ENCODE measurements at places on chromosomes 7 and 10.
A peak's percentile ranks its signal among the peaks of the same experiment; 100 is the strongest.

- DNase-seq = no peak
Measured at GRCh38 chr10:31594347-31594873, 275.4 kb downstream of the ZEB1 start.

DNA sequence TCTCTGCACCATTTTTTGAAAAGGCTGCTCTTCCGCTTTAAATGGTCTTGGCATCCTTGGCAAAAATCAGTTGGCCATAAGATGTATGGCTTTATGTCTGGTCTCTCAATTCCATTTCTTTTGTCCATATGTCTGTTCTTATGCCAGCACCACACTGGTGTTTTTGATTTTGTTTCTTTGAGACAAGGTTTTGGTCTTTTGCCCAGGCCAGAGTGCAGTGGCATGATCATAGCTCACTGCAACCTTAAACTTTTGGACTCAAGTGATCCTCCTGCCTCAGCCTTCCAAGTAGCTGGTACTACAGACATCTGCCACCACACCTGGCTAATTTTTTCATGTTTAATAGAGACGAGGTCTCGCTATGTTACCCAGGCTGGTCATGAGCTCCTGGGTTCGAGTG, 48.5 kb downstream of the ANLN start:
- DNase-seq = no peak

DNA sequence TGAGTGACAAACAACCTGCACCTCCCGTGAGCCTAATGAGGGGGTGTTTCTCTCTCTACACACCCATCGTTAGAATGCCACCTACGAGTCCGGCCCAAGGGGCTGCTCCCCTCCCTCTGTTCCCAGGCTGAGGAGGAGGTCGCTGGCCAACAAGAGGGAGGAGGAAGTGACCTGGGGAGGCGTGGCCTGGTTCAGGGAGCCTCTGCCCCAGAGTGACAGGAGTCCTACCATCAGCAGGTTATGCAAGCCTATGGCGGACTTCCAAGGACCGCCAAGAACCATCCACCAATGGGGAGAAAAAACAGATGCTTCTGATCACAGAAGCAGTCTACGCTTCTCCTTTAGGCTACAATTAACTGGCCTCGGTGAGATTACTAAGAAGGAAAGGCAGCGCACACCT, 12.3 kb upstream of the EGFR start:
- no peak for DNase-seq

GRCh38 chr10:133336577-133337369, at the start of gene CALY:
Gene CALY (minus strand): TSS chr10:133336896. CDS start chr10:133328989, 7,907 bp downstream.
- peak; percentile 90 for DNase-seq

- DNase-seq = peak; percentile 24
Measured at GRCh38 chr10:59808896-59809643, 55.8 kb upstream of the MRLN start.

- no peak for DNase-seq
Measured at GRCh38 chr10:107913317-107914294, 749.1 kb upstream of the SORCS1 start.

DNA sequence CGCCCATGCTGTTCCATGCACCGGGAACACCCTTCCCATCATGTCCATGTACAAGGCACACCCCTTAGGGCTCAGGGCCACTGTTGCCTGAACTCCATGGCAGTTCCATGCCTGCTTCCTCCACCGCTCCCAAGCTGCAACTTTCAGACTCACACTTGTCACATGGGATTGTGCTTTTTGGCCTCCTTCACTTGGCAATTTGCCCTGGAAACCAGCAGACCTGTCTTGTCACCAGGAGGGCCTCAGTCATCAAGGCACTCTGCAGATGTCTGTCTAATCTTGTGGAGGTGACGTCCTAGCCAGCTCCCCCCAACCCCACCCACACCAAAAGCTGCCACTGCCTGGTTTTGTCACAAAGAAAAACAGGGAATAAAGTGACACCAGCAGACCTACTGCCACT, 47.5 kb downstream of the CARD11 start:
- DNase-seq = no peak

DNA sequence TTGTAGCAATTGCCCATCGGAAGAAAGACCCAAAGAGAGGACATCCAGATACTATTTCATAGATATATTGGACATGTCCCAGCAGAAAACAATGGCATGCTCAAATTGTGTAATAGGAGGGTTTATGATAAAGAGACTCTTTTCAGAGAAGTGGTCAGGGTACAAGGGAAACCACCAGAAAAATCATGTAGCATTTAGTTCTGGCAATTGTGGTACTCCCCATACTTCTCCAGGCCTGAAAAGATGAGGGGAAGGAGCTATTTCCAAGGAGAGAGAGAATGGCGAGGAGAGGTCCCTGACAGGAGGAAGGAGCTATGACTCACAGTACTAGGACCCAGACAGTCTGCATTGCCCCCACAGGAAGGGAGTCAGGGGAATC, 68.4 kb upstream of the ADO start:
- DNase-seq = no peak

DNA sequence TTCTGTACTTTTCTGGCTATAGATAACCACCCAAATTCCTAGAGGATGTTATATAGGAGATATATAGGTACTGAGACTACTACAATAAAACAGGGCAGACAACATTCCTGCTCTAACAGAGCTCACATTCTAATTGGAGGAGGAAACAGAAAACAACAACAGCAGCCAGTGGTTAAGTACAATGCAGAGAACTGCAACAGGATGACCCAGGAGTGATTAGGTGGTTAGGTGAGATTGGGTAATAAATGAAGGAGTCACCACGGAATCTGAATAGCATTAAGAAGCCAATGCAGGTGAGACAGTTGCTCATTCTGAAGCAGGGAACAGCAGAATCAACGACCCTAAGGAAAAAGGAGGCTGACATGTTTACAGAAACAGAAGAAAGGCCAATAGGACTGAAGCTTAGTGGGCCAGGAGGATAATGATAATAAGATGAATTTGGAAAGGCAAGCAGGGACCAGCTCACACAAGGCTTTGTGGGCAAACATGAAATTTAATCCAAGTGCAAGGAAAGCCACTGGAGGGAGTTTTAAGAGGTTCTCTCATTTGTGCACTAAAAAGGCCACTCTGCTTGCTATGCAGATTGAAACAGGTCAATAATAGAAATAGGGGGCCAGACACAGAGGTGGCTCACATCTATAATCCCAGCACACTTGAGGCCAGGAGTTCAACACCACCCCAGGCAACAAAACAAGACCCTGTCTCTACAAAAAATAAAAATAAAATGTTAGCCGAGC, 16.9 kb upstream of the REEP3 start:
- DNase-seq = no peak

GRCh38 chr10:5615316-5615715, 51.1 kb downstream of the ASB13 start:
- DNase-seq = no peak

DNA sequence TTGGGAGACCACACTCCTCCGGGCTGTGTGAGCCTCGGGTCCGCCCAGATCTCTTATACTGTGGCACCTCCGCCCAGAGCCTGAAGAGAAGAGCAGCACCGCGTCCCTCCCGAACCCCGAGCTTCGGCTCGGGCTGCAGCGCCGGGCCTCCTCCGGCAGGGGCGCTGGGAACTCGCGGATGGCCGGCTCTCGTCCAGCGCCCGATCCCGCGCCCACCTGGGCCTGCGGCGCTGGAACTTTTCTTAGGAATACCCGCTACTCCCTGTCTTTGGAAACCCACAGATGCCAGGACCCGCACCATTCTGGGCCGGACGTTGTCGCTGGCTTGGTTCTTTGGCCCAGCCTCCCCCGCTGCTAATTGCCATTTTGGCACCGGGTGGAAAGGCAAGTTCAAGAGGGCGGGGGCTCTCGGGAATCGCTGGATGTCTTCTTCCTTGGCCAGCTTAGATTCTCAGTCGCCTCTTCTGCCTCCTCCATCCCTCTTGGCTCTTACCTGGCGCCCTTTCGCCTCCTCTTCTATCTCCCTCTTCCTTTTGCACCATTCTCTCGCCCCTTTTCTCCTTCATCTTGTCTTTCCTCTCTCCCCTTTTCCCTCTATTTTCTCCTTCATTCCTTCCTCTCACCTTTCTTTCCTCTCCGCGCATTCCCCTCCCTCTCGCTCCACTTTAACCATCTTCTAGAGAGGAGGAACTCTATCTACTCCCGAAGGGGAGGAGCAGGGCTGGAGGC, 2.1 kb upstream of the SORCS3 start:
- DNase-seq = no peak

GRCh38 chr7:92313055-92313454, 67.3 kb downstream of the ANKIB1 start:
- DNase-seq = no peak

- DNase-seq = no peak
Measured at GRCh38 chr10:6774406-6774805, 194.3 kb upstream of the PRKCQ start.

- DNase-seq = no peak
Measured at GRCh38 chr7:25256333-25256819, 28.1 kb upstream of the NPVF start.

- no peak for DNase-seq
Measured at GRCh38 chr7:38451840-38452239, 178.4 kb upstream of the TARP start.

DNA sequence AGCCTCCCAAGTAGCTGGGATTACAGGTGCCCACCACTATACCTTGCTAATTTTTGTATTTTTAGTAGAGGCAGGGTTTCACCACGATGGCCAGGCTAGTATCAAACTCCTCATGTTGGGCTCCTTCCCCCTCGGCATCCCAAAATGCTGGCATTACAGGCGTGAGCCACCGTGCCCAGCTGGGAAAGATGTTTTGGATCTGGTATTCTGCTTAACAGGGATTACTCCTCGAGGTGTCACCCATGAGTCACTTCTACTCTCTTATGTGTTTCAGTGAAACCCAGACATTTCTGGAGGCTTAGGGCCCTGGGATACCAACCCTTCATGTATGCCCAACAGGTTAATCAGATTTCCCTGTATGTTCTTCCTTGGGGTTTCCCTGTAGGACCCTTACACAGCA, 11.8 kb upstream of the OPN4 start:
- DNase-seq = no peak

DNA sequence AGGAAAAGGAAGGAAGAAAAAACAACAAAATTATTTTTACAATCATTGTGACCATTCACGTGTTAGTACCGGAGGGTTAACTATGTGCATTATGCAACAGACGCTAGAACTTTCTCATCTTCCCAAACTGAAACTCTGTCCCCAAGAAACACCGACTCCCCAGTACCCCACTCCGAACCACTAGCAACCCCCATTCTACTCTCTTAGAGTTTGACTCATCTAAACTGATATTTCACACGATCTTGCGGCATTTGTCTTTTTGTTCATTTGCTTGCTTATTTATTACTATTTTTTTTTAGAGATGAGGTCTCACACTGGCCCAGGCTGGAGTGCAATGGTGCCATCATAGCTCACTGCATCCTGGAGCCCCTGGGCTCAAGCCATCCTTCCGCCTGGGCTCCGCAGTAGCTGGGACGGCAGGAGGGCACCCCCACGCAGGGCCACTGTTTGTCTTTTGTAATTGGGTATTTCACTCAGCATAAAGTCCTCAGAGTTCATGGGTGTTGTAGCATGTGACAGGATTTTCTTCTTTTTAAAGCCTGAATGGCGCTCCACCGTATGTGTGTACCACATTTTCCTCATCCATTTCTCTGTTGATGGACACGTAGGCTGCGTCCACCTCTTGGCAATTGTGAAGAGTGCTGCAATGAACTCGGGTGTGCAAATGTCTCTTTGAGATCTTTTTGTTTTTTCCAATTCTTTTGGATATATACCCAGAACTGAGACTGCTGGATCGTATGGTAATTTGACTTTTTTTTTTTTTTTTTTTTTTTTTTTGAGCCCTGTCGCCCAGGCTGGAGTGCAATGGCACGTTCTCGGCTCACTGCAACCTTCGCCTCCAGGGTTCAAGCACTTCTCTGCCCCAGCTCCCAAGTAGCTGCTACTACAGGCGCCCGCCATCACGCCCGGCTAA, 9.5 kb downstream of the MNX1 start:
- no peak for DNase-seq

- no peak for DNase-seq
Measured at GRCh38 chr7:152336754-152337368, 98.9 kb downstream of the KMT2C start.

DNA sequence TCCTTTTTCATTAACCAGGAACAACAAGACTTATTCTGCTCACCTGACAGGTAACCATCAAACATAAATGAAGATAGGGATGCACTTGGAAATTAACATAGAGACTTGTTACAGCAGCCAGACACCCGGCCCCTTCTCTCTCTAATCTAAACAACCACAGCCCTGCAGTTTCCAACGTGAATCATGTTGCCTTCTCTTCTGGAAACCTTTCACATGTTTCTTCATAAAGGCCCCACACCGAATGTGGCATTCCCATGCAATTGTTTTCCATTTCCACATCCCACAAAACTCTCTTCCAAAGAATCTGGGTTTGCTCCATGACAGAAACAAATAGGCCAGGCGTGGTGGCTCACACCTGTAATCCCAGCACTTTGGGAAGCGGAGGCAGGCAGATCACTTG, 15.0 kb upstream of the WDR86 start:
- no peak for DNase-seq

GRCh38 chr7:154672659-154673415, 330.1 kb downstream of the PAXIP1 start:
- no peak for DNase-seq

DNA sequence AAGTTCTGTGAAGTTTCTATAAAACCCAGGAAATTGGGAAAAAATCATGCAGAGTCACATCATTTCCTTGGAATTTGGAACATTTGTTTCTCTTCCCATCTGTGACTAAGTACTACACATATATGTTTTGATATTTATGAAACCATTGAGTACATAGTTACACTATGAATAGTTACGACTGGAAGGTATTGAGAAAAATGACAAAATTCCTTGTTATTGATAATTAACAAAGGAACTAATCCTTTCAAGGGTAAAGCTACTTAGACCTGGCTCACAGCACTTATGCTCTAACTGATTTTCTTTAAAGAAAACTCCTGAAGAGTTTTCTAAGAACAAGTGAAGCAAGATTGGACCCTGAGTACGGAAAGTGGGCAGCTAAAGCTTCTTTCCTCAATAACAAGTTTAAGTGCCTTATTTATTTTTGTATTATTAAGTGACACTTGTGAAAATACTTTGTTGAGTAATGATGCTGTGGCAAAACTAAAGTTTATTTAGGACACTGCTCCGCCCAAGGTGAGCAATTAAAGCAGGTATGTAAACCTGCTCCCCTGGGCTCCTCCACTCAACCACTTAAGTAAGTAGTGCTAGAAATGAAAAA, 12.0 kb upstream of the GLCCI1 start:
- no peak for DNase-seq

DNA sequence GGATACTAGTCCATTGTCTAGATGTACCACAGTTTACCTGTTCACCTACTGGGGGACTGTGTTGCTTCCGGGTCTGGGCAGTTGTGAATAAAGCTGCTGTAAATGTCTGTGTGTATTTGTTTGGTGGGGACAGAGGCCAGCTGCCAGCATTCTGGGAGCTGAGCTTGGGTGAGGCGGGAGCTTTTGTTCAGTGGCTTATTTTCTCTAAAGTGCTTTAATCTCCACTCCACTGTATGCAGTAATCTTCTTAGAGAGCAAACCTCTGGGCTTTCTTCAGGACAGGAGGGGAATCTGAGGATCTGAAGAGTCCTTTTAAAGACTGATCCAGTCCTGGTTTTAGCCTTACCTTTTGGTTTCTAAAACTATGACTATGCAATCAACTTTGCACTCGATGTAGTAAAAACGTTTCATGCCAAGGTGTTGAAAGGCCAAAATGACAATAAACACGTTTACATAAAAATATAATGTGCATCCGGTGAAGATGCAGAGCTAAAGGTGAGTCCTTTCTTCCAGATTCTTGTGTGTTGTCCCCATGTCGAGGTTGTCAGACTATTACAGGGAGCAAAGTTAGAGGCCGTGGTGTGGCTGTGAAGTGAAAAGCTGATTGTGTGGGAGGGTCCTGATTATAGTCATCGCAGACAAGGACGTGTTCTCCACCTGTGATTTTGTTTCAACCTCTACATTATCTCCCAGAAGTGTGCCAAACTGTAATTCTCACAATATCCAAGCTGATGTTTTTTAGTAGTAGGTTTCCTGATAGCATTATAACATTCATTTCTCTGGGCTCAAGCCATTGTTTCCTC, 279.8 kb downstream of the CAMK1D start:
- DNase-seq = no peak
